ENCODE measurements at places on chromosomes 12 and 14.

- no peak for DNase-seq
These were observed 65.0 kb downstream of the GCH1 start for GRCh38 chr14:54837508-54838149.

DNA sequence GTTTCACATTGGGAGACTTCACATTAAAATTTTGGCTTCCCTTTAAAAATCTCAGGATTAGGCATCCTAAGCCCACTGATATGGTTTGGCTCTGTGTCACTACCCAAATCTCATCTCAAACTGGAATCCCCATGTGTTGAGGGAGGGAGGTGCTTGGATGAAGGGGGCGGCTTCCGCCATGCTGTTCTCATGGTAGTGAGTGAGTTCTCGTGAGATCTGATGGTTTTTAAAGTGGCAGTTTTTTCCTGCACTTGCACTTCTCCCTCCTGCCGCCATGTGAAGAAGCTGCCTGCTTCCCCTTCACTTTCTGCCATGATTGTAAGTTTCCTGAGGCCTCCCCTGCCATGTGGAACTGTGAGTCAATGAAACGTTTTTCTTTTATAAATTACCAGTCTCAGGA is 65.7 kb upstream of the PLXNC1 start:
- DNase-seq = no peak

- no peak for DNase-seq
These were observed 32.0 kb upstream of the SEL1L start for GRCh38 chr14:81565441-81566290.

- no peak for DNase-seq
These were observed 15.6 kb downstream of the TTC6 start for GRCh38 chr14:37610945-37611523.

DNA sequence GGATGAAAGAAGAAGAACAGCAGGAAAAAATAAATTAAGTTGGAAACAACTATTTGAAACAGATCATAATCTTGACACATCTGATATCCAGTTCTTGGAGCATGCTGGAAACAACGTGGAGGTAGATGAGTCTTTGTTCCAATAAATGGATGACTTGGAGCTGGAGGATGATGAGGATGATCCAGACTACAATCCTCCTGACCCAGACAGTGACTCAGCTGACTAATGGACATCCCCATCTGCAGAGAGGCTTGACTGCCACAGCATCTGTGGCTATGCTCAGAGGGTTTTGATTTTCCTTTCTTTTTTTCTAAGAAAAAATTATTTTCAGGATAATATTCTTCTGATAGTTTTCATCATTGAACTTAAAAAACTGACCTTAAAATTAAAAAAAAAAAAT is 6.2 kb upstream of the ZDHHC17 start:
- no peak for DNase-seq

DNA sequence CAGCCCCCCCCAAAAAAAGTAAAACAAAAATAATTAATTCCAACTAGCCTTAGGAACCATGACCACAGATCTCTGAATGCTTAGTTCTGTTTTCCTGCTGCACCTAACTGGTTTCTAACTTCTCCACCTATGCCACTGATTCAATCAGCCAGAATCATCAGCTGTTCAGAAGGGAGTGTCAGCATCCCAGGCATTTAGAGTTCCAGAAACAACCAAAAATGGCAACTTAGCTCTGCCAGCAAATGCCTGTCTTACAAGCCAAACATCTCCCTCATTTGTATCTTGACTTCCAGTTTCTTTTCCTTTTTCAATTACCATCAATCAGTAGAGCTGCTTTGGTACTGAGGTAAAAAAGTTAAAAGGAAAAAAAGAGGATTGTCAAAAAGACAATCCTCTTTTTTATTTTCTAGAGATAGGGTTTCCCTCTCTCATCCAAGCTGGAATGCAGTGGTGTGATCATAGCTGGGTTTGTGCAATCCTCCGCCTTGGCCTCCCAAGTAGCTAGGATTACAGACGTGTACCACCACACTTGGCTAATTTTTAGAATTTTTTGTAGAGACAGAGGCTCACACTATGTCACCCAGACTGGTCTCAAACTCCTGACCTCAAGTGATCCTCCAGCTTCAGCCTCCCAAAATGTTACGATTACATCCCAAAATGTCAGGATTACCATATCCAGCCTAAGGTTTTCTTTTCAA is 45.2 kb upstream of the ISM2 start:
- DNase-seq = no peak

- DNase-seq = no peak
These were observed 41.9 kb downstream of the SLC6A12 start for GRCh38 chr12:171743-172676.

- no peak for DNase-seq
These were observed 11.4 kb downstream of the TMEM121 start for GRCh38 chr14:105537580-105538474.
